ENCODE measurements at places on chromosomes 1 and 21.

- no peak for DNase-seq
Measured at GRCh38 chr1:235023711-235024439, 104.8 kb downstream of the TOMM20 start.

DNA sequence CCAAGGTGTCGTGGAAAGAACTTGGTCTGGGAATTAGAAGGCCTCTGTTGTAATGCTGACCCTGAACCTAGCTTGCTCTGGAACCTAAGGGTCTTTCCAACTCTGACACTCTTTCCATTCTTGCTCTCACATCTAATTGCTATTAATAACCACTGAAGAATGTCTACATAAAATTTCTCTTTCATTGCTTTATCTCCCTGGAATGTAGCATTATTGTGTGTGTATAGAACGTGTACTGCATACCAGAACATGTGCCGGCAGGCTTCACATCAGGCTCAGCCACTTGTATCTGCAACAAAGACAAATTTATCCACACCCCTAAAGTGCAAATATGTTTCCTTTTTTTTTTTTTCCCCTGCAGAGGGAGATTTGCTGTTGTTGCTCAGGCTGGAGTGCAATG is 13.9 kb upstream of the LAX1 start:
- DNase-seq: no peak

DNA sequence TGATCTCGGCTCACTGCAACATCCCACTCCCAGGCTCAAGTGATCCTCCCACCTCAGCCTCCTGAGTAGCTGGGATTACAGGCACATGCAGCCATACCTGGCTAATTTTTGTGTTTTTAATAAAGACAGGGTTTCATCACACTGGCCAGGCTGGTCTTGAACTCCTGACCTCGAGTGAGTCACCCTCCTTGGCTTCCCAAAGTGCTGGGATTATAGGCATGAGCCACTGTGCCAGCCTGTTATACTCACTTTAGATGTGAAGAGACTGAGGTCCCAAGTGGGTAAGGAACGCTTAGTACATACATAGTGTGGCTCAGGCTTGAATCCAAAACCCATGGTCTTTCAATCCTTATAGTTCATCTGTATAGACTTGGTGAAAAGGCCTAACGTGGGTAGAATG is 63.7 kb upstream of the EPS8L3 start:
- DNase-seq: no peak

- DNase-seq: no peak
Measured at GRCh38 chr1:42040159-42040558, 113.1 kb upstream of the GUCA2B start.

DNA sequence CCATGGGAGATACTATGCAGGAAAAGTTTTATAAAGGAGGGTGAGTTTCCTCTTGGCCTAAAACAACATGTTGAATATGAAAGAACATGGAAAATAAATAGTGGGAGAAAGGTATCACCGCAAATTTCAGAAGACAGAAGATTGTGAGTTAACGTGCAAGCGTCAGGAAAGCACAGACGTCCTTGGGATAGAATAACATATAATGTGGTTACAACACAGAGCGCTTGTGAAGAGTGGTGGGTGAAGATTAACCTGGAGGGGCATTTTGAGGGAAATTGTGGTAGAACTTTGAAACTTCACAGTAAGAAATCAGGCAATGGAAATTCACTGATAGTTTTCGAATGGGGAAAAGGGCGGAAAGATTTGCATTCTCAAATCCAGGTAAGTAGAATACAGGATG is 47.3 kb downstream of the NEGR1 start:
- no peak for DNase-seq

DNA sequence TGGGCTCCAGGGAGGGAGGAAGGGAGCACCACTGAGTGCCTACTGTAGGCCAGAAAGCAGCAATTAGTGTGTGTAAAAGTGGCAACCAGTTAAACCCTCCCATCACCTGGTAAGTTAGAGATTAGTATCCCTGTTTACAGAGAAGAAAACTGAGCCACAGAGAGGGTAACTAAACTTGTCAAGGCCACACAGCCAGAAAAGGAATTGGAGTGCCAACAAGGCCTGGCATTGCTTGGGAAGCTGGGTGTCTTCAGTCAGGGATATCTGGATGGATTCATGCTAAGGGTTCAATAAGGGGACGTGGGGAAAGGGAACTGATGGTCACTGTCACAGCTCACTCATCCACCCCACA is 23.6 kb upstream of the ADGRB2 start:
- no peak for DNase-seq

GRCh38 chr1:167491586-167492461 is 26.5 kb downstream of the CD247 start:
- DNase-seq: no peak
